ENCODE measurements at places on chromosomes 7 and 10.
A peak's percentile ranks its signal among the peaks of the same experiment; 100 is the strongest.

DNA sequence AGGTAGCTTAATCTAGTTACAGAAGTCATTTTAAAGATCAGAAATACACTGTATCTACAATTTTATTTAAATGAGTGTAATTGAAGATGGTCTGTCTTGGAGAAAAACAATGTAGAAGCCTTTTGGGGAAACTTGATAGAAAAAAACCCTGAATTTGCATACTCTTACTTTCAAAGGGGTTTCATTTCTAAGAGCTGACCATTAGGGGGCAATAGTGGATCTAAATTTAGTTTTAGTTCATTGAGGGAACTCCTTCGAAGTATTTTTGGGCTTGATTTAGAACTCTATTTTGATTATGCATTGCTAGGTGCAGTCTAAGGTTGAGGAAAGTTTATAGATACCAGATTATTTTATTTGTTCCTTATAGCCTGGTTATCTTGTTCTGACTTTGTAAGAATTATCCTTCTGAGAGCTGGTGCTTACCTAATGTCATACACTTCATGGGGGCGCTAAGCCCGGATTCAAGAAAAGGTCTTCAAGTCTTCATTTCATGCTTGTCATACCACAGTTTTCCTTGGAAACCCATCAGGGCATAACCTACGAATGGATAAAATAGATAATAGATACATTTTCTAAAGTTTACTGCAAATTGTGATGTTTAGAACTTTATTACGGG is 69.1 kb upstream of the MXI1 start:
- DNase-seq, result no peak

DNA sequence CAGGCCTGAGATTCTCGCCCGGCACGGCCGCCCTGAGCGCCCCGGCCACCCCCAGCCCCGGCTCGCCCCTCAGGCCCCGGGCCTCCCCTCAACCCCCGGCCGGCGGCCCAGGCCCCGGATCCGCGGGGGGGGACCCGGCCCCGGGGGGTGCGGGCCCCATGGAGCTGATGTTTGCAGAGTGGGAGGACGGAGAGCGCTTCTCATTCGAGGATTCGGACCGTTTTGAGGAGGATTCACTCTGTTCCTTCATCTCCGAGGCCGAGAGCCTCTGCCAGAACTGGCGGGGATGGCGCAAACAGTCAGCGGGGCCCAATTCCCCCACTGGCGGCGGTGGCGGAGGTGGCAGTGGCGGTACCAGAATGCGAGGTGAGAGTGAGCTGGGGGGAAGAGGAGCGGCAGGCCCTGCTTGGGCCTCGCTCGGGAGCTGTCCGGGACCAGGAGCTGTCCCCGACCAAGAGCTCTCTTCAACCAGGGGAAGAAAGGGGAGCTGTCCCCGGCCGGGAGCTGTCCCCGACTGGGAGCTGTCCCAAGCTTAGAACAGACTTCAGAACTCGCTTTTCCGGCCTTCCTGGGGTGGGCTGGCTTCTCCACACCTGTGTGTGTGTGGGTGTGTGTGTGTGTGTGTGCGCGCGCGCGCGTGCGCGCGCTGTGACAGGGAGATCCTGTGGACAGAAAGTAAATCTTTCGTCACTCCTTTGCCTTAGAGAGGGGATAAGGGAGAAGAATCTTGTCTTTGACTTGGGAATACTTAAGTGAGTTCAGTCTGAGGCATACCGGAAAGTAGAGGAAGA is 510 bp downstream of the ZSWIM8 start:
- DNase-seq, result no peak

GRCh38 chr7:136555933-136556332 is 312.5 kb upstream of the CHRM2 start:
- DNase-seq, result no peak

GRCh38 chr7:91327346-91327745 is 63.1 kb downstream of the FZD1 start:
- DNase-seq, result no peak

DNA sequence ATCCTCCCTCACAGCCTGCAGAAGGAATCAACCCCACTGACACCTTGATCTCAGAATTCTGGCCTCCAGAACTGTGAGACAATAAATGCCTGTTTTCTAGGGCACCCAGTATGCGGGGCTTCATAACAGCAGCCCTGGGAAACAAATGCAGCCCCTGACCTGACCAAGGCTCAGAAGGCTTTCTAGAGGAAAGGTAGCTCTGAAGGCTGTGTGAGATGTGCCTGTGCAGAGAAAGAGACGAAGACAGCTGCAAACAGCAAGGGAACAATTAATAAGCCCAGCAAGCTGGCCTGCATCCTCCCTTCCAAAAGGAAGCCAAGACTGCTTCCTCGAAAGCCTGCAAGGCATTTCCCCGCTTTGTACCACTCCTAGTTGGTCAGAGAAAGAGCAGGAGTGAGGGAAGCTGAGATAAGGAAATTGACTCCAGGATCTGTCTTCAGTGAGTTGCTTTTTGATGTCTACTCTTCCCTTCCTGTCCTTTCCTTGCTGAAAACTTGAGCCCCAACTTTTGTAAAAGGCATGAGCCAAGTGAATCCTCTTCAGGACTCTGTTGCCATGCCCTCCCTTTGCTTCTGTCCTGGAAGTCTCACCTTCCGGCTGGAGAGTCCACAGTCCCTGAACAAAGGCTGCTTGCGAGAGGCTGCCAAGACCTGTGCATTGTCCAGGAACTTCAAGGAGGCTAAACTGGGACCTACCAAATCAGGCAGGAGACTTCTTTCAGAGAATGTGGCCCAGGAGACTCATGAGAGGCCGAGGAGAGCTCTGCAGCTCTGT is 71.2 kb upstream of the ARID5B start:
- DNase-seq, result no peak

GRCh38 chr7:1510780-1511154 is 6.6 kb upstream of the INTS1 start:
- DNase-seq, result no peak

DNA sequence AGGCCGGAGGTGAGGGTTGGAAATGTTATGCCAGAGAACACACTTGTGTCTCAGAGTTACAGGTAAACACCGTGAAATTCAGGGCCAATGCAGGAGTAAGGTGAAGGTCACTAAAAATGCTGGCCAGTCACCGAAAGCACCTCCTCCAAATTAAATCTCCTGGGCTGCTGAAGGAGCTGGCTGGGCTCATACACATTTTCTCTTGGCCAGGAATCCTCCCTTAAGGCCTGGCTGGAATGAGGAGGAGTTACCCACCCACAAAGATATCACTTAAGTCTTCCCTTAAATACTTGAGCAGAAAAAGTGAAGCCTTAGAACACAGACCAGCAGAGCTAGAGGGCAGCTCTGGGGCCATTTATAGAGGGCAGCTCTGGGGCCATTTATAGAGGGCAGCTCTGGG is 46.3 kb downstream of the HTRA1 start:
- no peak for DNase-seq

DNA sequence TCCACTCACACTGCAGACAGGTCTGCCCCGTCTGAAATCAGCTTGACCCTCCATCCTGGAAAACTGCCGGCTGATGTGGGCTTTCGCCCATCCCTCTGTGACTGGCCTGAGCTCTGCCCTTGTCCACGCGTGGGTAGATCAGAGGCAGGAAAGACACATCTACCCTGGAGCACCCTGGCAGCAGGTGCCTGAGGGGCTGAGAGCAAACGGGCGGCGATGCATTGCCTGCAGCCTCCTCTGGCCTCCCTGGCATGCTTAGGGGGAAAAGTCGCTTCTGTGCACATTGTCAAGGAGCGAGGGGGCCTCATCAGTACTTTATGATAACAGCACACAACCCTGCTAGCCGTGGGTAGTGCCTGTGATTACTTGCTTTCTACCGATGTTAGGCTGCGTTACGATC is 109.4 kb downstream of the ADARB2 start:
- no peak for DNase-seq

DNA sequence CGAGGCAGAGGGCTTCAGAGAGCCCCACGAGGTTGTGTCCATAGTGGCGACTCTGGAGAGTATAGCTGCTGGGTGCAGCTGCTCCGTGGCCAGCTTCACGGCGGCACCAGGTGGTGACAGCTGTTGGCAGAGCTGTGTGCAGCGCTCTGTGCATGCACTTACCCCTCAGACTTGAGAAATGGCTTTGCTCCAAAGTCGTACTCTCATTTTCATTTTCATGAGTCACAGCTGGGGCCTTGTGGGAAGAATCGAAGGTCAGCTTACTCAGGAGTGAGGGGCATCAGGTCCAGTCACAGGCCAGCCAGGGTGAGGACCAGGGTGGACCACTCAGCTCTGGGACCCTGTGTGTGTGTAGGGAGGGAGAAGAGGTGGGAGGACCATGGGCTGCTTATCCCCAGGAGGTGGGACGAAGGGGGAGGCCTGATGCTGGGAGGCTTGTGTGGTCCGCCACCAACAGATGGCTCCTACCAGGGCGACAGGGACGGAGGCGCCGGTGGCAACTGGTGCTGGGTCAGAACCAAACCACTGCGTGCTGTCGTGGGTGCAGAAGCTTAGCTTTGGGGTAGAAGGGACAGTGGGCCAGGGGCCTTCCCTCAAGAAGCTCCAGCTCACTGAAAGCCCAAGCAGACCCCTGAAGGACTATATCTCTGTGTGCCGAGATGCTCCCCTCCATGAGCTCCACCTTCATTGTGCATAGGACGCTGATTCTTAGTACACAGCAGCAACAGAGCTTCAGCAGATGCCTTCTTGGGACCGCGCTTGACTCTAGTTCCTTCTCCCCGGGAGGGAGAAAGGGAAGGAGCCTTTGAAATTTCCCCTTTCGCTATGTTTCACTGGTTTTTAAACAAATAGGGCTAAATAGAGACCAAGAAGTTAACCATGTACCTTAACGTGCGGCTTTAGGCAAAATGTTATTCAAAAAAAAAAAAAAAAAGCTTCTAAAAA is 225.0 kb downstream of the CELF2 start:
- no peak for DNase-seq

DNA sequence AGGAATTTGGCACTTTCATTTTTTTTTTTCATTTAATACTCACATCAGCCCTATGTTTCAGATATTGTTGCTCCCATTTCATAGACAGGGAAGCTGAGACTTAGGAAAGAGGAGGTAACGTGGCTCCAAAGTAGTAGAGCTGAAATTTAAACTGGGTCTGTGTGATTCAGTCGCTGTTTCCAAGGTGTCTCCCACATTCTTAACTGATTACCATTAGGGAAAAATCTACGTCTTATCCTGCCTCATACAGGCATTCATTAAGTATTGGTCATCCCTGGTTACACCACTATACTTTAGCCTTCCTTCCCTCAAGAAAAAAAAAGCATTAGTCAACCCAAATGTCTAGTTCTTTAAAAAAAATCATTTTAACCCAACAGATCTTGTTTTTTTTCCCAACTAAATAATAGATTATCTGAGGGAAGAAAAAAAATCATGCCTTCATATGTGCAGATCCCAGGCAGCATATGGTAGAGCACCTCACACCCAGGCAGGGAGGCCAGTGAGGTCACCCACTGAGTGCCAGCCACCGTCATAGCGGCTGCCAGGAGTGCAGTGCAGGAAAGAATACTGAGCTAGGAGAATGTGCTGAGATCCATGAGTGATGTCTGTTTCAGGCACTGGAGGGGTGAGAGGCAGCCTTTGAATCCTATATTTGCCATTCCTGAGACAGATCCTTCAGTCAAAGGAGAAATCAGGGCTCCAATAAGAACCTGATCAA is 59.0 kb upstream of the SORCS3 start:
- DNase-seq, result peak; percentile 49

DNA sequence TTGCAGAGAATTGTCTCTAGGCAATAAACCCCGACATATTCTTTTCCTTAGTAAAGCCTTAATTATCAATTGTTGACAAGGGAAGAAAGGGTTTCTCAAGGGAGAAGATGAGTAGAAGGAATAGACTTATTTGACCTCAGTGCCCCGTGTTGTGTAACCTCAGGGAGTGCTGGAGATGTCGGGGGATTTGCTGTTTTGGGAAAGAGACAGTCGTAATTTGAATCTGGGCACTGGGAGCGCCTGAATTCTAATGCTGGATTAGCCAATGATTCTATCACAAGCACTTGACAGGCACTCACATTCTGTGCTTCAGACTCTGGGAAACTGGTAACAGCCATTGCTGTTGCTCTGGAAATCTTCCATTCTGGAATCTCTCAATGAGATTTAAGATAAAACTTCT is 13.8 kb upstream of the LMOD2 start:
- DNase-seq, result no peak

DNA sequence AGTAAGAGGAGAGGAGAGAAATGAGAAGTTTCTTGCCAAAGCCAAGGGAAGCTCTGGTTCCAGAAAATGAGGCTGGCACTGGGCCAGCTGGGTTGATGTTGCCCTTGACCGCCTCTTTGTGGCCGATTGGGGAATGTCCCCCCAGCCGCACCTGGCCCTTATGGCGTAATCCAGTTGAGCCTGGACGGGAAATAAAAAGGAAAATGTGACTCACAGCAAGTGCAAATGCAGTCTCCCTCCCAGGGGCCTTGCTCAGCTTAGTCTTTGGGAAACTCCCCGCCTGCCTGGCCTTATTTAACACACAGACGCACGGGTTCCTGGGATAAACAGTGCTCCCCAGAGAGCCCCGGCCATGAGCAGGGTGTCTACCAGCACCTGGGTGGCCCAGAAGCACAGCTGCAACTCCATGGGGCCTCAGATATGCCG is 174.8 kb downstream of the KIAA1217 start:
- peak; percentile 56 for DNase-seq

DNA sequence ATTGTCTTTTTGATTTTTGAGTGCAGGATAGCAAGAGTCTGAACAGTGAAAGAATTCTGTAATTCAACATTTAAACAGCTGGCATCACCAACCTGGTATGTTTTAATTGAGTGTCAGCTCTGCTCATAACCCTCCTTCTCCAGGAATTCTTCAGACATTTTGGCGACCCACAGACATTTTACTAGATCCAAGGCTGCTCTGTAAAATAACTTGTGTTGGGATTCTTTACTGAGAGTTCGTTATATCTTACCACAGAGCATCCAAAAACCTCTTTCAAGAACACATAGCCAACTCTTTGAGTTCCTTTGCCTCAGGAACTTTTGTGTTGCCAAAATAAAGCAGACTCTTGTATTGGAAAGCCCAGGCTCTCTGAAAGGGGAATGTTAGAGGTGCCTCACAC is 27.7 kb upstream of the SORCS3 start:
- no peak for DNase-seq

- no peak for DNase-seq
Observed at GRCh38 chr7:30543813-30544525, 39.3 kb upstream of the GGCT start.

GRCh38 chr10:2284071-2284470 is 546.7 kb upstream of the ADARB2 start:
- DNase-seq, result no peak

- DNase-seq, result no peak
Observed at GRCh38 chr10:100723770-100724530, 21.4 kb upstream of the PAX2 start.

DNA sequence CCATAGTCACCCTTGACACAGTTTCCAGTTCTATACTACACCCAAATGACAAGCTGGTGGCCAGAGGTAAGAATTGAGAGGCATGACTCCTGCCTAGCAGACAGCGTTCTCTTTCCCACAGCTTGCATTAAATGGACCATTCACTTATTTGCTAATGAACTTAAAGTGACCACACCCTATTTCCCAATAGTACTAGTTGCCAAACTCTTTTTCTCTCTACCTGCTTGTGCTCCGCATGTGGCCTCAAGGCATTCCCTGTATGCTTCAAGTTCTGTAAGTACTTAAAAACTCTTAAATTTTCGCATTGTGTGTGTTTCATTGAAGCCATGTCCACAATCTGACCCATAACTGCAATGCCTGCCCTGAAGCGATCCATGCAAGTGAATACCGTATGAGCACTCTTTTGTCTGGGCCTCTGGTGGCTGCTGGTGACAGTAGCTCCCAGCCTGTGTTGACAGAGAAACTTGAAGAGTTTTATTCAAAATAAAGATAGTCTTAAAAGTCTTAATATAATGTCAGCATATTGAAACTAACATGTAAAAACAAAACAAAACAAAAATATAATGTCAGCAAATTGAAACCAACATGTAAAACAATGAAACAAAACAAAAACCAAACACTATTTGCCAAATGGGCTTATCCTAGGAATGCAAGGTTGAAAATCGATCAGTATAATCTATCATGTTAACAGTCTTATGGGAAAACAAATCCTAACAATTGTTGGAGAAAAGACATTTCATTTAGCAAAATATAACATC is 73.6 kb downstream of the CCSER2 start:
- DNase-seq, result no peak
